ENCODE measurements at places on chromosomes 16 and 17.

DNA sequence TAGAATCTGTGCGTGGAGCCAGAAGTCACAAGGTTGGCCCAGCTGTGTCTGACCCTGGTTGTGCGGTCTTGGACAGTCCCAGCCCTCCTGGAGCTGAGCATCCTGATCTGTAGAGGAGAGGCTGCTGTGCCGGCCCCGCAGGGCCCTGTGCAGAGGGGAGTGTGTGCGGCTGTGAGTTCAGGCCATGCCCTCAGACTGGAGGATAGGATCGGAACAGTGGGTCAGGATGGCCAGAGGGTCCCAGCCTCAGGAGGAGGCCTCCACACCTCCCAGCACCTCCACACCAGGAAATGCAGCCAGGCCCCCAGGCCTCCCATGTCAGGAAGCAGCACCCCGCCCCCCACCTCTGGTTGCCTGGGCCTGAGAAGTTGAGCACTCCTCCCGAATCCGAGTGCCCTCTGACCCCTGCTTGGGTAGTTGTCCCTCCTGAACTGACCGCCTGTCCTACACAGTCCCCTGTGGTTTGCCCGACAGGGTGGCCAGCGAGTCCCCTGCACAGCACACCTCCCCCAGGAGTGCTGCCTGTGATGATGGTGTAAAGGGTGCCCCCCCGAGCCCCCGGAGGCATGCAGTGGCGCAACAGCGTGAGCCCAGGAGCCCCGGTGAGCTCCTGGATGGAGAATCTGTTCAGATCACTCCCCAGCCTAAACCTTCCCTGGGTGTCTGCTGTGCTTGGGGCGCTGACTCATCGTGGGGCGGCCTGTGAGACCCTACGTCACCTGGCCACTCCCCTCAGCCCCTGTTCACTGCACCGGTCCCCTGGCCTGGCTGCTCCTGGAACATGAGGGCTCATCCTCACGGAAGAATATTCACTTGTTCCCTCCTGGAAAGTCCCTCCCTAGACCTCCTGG lies 285.2 kb downstream of the SEC14L1 start:
- no peak for DNase-seq

DNA sequence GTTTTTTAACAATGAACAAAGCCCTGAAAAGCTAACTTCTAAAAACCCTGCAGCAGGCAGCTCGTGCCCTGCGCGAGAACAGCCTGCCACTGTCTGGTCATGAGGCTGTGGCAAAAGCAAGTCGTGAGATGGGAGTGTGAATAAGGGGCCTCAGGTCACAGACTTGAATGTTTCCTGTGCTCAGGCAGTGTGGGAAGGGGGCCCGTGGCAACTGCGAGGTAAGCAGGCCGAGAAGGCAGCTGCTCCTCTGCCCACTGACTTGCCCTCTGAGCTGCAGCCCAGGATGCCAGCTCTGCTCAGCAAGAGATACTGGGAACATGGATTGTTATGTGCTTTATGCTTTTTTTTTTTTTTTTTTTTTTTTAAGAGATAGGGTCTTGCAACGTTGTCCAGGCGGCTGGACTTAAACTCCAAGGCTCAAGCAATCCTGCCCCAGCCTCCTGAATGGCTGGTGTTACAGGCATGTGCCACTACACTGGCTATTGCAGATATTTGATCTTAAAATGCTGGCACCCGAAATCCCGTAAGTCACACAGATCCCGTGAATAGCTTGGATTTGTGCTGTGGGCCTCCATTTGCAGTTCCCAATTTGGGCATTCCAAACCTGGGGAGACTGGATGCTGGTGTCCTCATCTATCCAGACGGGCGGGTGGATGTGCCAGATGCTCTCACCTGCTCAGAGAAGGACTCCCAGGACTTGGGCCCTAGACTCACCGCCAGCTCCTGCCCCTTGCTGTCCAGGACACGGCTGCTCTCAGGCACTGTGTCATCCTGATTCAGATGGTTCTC lies 44.0 kb downstream of the UBN1 start:
- no peak for DNase-seq

- DNase-seq = no peak
Observed at GRCh38 chr16:52247737-52248136, 299.2 kb downstream of the TOX3 start.

DNA sequence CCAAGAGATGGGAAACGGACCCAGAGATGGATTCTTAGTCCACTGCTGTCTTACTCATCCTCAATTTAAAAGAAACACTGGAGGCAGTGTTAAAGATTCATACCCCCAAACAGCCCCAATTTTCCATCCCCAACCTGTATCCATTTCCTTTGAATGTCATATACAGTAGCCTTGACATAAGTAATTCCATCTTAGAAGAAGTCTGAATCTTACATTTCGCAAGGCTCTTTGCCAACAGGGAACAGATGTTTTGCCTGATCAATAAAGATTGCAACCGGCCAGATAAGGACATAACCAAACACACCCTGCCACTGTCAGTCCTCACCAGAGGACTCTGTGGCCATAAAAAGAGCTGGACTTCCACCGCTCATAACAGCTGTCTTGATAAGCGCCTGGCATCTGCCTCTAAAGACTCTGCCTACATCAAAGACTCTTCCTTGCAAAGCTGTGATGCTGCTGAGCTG lies 59.0 kb upstream of the MED9 start:
- no peak for DNase-seq

- DNase-seq = no peak
Observed at GRCh38 chr17:72890711-72891110, 201.8 kb downstream of the SLC39A11 start.

DNA sequence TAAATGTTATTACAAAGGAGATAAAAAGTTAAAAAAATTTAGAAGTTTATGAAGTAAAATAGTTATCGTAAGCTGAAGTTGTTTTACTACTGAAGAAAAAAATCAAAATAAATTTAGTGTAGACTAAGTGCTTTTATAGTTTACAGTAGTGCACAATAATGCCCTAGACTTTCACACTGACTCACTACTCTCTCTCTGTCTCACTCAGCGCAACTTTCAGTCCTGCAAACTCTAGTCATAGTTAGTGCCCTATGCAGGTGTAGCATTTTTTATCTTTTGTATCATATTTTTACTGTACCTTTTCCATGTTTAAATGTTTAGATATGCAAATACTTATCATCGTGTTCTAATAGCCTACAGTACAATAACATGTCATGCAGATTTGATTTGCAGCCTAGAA lies 17.7 kb upstream of the TOM1L1 start:
- no peak for DNase-seq

GRCh38 chr16:2072926-2073325 lies 25.1 kb downstream of the TSC2 start:
- no peak for DNase-seq

GRCh38 chr16:87153326-87153725 lies 163.9 kb downstream of the C16orf95 start:
- DNase-seq = no peak

DNA sequence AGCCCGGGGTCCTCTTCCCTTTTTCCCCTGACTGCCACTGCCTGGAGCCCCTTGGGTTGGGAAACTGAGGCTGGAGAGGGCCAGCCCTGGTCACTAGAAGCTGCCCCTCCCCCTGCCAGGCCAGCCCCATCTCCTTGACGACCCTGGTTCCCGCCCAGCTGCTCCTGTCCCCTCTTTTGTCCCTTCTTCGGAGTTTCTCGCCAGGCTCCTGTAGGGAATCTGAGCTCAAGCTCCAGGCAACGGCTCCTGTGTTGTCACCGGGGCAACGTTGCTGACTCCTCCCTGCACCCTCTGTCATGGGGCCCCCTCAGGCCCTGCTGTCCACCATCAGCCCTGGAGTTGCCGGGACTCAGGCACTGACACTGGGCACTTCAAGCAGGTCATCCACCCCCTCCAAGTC lies 5.7 kb downstream of the LLGL1 start:
- DNase-seq = no peak

GRCh38 chr17:19023209-19023999 lies 18.8 kb upstream of the FAM83G start:
- DNase-seq = no peak

DNA sequence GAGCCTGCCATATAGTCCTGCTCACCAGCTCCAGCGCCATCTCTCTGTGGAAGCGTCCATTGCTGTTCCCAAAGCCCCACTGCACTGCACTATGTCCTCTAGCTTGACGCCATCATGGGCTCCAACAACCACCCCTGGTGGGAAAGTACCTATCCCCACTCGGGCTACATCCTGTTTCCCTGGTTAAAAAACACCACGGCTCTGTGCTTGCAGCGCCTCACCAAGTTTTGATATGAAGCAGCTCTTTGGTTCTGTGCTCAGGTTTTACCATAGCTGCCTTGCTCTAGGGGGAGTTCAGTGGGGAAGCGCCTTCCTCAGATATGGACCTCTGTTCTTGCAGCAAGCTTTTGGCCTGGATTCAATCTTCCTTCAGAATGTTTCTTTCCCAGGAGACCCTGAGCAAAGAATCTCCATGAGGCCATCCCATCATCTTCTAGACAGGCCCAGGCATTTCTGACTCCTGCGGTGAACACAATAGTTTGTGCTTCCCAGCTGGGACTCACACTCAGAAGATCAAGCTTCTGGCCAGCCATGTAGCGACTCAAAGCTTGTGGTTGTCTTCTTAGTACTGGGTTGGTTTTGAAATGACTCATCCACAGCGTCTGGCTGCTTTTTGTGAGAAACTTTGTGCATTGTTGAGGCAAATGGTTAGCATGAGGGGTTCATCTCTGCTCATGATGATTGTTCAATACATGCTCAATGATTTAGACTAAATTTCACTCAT lies 39.5 kb downstream of the DYNLRB2 start:
- DNase-seq = no peak

GRCh38 chr17:79615926-79616325 lies 5.1 kb upstream of the RBFOX3 start:
- no peak for DNase-seq

GRCh38 chr16:49821614-49822282 lies 34.2 kb downstream of the ZNF423 start:
- no peak for DNase-seq

GRCh38 chr17:70171159-70171558 lies 1.8 kb downstream of the KCNJ2 start:
- DNase-seq = peak; percentile 69

GRCh38 chr17:1162116-1162855 lies 17.5 kb downstream of the ABR start:
- no peak for DNase-seq

DNA sequence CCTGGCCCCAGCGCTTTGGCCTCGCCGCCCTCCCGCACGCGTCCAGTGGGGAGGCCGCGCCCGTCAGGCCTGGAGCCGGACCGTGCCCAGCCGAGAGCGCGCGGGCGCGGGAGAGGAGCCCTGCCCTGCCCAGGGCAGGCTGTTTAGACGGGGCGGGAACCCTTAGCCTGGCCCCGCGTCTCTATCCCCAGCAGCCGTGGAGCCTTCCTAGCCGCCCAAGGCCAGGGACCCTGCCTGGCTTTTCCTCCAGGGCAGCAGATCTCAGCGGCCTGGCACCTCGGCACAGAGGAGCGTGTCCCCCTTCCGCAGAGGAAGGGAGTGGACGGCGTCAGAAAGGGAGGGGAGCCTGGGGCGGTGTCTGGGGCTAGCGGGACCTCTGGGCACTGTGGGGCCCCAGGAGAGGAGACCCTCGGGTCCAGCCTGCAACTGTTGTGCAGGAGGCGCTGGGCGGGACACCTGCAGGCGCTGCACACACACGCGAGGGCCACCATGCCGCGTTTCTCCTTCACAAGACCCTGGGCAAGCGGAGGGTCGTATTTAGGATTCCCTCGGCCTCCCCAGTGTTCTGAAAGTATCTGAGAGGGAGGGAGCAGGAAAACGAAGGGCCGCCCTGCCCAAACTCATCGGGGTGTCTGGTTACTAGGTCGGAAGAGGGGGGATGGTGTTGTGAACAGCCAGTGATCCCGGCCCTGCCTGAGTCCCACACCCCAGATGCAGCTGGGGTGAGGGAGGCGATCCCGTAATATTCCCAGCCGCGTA lies 2.3 kb upstream of the NPTX1 start:
- no peak for DNase-seq

DNA sequence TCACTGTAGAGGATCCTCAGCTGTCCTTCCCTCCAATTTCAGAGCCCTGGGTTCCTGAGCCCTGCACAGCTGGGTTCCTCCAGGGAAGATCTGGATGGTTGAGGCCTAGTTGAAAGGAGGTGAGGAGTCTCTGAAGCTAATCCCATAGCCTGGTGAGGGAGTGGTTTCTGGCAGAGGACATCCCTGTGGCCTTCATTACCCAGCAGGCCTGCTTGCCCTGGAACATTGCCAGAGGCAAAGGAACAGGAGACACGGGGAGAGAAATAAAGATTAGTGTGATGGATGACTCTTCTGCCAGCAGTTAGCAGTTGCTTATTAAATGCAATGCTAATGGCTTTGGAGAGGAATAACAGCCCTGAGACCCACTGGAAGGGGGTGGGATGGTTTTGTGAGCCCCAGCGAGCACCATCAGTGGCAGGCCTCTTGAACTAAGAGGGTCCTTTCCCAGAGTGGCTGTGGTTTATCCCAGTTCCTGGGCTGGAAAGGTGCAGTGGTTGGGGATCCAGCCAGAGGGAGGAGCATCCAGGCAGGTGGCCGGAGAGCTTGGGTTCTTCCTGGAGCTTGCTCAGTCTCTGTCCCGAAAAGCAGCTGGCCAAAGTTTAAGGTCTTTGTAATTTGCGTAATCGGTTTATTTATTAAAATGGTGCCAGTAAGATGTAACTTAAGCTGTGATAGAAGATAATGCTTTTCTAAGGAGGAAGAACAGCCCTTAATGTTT lies 209.7 kb downstream of the CCDC182 start:
- no peak for DNase-seq

GRCh38 chr17:2903193-2903974 lies 107.1 kb downstream of the RAP1GAP2 start:
- DNase-seq = no peak

- DNase-seq = peak; percentile 81
Observed at GRCh38 chr17:38451030-38451839, 23.0 kb downstream of the ARHGAP23 start.

DNA sequence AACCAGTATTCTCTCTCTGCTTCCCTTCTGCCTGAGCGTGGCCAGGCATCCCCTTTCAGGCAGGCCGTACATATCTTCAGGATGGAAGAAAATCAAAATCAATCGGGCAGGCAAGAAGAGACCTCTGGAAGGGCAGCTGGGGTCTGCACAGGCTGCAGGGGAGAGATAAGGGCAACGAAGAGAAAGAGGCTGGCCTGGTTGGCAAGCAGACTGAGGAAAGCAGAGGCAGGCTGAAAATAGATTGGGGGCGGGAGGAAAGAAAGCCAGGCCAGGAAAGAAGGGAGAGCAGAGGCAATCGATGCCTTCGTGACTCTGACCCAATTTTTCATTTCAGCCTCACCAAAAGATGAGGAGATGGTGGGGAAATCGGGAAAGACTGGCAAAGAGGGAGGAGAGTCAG lies 18.1 kb downstream of the PIPOX start:
- DNase-seq = no peak

- no peak for DNase-seq
Observed at GRCh38 chr16:49743203-49743464, 112.8 kb downstream of the ZNF423 start.

GRCh38 chr16:31010585-31011325 lies at the start of gene STX1B:
Gene STX1B (minus strand): TSS chr16:31010638. CDS start chr16:31010396, 242 bp downstream.
- no peak for DNase-seq

- peak; percentile 26 for DNase-seq
Observed at GRCh38 chr16:72468582-72468981, 296.6 kb upstream of the PMFBP1 start.

DNA sequence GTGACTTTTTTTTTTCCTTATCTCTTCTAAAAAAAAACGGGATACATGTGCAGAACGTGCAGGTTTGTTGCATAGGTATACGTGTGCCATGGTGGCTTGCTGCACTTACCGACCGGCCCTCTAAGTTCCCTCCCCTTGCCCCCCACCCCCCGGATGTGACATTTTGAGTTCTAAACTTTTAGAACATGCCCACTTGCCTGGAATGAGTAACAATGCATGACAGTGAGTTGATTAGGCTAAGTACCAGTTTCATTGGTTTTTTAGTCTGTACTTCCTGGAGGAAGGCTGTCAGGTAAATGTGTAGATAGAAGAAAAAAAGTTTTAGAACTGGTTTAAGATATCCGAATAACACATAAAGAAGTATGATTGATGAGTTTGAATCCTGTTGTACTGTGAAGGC lies 4.0 kb downstream of the BPTF start:
- DNase-seq = no peak
